ENCODE measurements at places on chromosomes 2 and 18.

DNA sequence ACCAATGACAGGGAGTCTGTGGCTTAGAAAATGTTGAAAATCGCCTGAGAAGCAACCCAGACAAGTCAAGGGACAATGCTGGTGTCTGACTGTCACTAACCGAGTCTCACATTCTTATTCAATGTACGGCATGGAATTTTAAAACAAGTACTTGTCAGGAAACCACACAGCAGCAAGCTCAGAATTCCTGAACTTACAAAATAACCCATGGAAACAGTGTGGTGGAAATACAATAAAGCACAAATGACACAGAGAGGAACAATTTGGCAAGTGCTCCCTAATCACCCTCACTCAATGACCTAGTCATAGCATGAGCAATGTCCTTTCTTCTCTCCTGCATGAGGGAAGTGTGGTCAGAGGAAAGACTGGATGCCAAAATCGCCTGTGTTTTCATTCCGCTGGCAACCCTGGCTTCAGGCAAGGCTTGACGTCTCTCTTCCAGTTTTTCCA lies 154.0 kb downstream of the SATB2 start:
- no peak overlapping the region for H3K4me3 ChIP-seq
- no peaks in the 10 kb centered on the region for H3K36me3 ChIP-seq
- H3K4me1 ChIP-seq, result no peaks in the 10 kb centered on the region
- H3K27ac ChIP-seq, result no peak overlapping the region

DNA sequence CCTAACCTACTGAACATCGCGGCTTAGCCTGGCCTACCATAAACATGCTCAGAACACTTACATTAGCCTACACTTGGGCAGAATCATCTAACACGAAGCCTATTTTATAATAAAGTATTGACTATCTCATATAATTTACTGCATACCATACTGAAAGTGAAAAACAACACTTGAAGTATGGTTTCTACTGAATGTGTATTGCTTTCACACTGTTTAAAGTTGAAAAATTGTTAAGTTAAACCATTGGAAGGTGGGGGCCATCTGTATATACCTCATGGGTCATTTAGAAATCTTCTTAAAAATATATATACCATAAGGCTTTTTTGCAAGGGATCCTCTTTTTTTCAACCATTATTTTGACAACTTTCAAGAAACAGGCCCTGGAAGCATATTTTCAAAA lies 16.5 kb downstream of the RNF149 start:
- DNase-seq, result no peak
- H3K4me1 ChIP-seq, result peaks cover 38% of the 10 kb centered on the region
- H3K36me3 ChIP-seq, result peaks cover 77% of the 10 kb centered on the region
- H3K27ac ChIP-seq, result no peak overlapping the region
- no peak overlapping the region for H3K4me3 ChIP-seq

GRCh38 chr2:72695676-72696075 lies 130.2 kb downstream of the EXOC6B start:
- H3K36me3 ChIP-seq, result peaks cover 3% of the 10 kb centered on the region
- no peak for DNase-seq

DNA sequence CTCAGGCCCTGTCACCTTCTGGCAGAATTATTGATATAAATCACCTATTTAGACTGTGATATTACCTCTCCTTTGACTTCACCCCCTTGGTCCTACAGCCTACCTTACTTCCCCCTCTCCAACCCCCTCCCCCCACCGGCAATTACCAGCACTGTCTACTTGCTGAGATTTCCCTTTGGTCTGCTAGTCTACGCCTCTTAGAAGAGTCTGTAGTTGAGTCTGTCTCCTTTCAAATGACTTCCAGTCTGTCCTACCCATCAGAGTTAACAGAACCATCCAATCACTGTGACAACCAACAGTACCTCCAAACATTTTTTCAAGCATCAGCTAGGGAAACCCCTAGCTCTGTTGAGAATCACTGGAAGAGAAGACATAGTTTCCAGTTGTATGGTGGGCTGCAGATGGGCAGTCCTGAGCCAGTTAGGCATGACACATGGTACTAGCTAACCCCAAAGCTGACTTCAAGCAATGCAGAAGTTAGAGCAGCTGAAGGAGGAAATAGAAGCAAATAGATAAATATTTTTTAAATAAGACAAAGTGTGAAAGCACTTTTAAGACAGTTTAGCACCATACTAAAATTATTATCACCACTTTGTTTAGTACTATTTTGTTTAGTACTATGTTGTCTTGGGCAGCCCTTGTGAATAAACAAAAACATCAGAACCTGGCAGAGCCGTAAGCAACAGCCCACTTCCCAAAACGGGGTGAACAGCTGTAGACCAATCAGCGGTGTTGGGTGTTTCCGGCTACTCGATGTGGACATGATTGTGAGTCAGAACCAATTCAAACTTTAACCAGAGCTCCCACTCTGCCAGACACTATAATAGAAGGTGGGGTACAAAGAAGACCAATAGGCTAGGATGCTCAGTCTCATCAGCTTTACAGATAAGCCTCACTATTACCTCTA lies 2.7 kb upstream of the ASNSD1 start:
- no peak overlapping the region for H3K4me3 ChIP-seq
- H3K36me3 ChIP-seq, result no peaks in the 10 kb centered on the region
- H3K4me1 ChIP-seq, result peaks cover 20% of the 10 kb centered on the region
- H3K27ac ChIP-seq, result peak overlapping the region; percentile 18

GRCh38 chr2:231715988-231716616 lies 7.8 kb downstream of the PTMA start:
- peaks cover 23% of the 10 kb centered on the region for H3K4me1 ChIP-seq
- H3K27ac ChIP-seq, result no peak overlapping the region
- DNase-seq, result no peak
- peaks cover 20% of the 10 kb centered on the region for H3K36me3 ChIP-seq

- no peaks in the 10 kb centered on the region for H3K36me3 ChIP-seq
- no peak overlapping the region for H3K27ac ChIP-seq
- peak; percentile 56 for DNase-seq
- peak overlapping the region; percentile 28 for H3K4me3 ChIP-seq
- peaks cover 43% of the 10 kb centered on the region for H3K27me3 ChIP-seq
These were observed 30.0 kb downstream of the THNSL2 start for GRCh38 chr2:88199912-88200682.

- no peak for DNase-seq
- H3K27ac ChIP-seq, result no peak overlapping the region
- H3K4me3 ChIP-seq, result no peak overlapping the region
- H3K4me1 ChIP-seq, result peaks cover 3% of the 10 kb centered on the region
- H3K36me3 ChIP-seq, result no peaks in the 10 kb centered on the region
These were observed 78.2 kb downstream of the ZEB2 start for GRCh38 chr2:144441711-144442141.

DNA sequence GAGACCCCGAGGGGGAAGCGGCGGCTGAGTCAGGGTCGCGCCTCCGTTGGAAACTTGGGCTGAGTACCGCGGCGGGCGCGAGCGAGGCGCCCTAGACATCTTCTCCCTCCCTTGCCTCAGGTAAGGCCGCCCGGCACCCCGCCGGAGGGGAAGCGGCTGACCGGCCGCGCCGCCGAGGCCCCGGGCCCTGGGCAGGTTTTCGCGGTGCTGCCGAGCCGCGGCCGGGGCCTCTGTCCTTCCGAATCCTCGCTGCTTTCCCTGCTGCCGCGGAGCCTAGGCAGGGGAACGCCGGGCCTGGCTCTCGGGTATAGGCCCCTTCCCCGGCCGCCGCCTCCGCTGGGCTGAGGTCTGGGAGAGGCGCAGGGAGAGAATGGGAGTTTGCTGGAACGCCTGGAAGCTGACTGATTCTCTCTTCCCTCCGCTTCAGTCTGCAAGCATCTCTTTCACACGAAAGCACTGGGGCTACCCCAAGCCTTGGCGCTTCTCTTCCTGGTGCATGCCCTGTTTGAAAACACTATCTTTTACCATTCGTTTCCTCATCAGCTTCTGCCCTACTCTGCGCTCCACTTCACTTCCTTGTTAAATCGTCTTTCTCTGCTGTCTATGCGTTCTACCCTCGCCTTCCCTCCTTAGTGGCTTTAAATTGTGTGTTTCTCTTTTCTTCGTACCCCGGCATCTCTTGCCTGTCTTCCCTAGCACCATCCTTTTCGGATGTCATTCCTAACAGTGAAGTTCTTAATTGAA lies 652 bp downstream of the PPM1B start:
- peak; percentile 79 for DNase-seq
- H3K36me3 ChIP-seq, result no peaks in the 10 kb centered on the region
- peak overlapping the region; percentile 99 for H3K27ac ChIP-seq
- H3K4me1 ChIP-seq, result peaks cover 11% of the 10 kb centered on the region

DNA sequence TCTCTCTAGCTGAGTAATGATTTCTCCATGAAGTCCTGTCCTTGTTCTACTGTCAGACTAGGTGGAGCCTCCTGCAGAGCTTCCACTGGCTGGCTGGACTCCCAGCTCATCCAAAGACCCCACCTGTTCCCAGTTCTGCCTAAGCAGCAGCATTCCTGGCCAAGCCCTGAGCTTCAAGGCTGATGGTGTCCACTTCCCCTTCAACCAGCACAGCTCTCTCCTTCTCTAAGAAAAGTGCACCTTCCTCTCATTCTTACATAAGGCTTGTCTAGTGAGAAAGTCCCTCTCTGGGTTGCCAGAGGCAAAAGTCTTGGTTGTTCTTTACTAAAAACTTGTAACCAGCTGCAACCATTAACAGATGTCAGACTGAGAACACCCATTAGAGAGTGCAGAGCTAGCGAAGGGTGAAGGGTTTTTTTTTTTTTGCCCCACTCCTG lies 58.9 kb downstream of the CXCR4 start:
- H3K4me3 ChIP-seq, result no peak overlapping the region
- no peak overlapping the region for H3K27ac ChIP-seq

DNA sequence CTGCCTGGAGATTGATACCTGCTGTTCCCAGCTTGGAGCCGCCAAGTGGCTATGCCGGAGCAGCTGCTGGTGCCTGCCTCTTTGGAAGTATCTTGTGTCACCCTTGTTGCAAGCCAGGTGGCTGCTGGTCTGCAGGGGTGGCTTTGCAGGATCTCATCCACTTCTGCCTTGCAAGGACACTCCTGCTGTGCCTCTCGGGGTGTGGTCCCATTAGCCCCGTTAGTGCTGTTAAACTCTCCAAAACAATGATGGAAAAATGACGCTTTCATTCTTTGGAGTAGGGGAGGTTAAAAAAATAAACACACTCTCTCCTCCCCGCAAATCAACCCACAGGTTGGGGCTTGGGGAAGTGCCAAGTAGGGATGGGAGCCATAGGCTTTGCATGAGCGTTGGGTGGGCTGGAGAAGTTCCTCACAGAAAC lies 352.8 kb downstream of the RNF144A start:
- no peak for DNase-seq
- H3K4me1 ChIP-seq, result no peaks in the 10 kb centered on the region
- no peak overlapping the region for H3K27ac ChIP-seq
- peaks cover 23% of the 10 kb centered on the region for H3K27me3 ChIP-seq
- H3K36me3 ChIP-seq, result no peaks in the 10 kb centered on the region
- H3K4me3 ChIP-seq, result no peak overlapping the region

- H3K4me3 ChIP-seq, result no peak overlapping the region
- no peaks in the 10 kb centered on the region for H3K27me3 ChIP-seq
- no peak overlapping the region for H3K27ac ChIP-seq
These were observed 69.6 kb upstream of the GYPC start for GRCh38 chr2:126586317-126586716.

DNA sequence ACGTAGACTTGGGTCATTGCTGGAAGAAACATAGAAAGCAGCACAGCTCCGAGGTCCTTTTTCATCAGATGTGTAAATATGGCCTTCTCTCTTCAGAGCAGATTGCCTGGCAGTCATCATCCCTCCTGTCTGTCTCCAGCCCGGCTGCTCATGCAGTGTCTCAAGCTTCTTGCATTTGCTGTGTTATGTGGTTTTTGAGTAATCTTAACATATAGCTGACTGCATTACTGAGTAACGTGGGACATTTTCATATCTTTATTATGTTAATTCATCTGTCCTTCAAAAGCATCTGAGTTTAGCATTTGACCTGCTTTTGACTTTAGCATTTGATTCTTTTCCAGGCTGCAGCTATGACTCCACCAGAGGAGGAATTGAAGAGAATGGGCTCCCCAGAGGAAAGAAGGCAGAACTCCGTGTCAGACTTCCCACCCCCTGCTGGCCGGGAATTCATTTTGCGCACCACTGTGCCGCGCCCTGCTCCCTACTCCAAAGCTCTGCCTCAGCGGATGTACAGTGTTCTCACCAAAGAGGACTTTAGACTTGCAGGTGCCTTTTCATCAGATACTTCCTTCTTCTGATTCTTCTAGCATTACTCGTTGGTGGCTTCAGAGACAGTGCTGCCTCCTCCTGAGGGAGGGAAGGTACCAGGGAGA lies 116.2 kb downstream of the RAB3GAP1 start:
- DNase-seq, result no peak
- no peak overlapping the region for H3K4me3 ChIP-seq
- no peak overlapping the region for H3K27ac ChIP-seq
- no peaks in the 10 kb centered on the region for H3K4me1 ChIP-seq
- peaks cover 100% of the 10 kb centered on the region for H3K36me3 ChIP-seq
- H3K27me3 ChIP-seq, result no peaks in the 10 kb centered on the region

- no peak overlapping the region for H3K4me3 ChIP-seq
- H3K4me1 ChIP-seq, result peaks cover 12% of the 10 kb centered on the region
- DNase-seq, result no peak
- H3K36me3 ChIP-seq, result no peaks in the 10 kb centered on the region
- H3K27ac ChIP-seq, result no peak overlapping the region
- no peaks in the 10 kb centered on the region for H3K27me3 ChIP-seq
These were observed 317.6 kb downstream of the PRKCE start for GRCh38 chr2:45968946-45969584.

DNA sequence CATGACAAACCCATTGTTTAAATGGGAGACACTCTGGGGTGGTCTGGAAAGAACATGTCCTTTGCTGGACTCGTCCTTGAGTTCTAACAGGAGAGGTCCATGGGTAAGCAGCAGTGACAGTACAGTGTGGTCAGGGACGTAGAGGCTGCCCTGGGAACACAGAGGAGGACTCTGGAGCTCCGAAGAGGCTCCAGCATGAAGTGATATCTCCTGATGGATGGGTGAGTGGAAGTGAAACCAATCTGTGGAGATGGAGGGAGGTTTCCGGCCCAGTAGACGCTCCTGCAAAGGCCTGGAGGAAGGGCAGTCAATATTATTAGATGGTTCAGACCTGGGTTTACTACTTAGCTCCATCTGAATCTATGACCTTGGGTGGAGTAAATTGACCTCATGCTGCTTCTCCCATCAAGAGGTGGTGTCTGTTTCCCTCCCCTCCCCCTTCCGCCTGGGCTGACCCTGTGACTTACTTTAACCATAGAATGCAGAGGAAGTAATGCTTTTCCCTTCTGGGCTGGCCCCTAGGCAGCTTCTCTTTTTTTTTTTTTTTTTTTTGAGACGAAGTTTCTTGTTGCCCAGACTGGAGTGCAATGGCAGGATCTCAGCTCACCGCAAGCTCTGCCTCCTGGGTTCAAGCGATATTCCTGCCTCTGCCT lies 2.3 kb upstream of the TFCP2L1 start:
- DNase-seq, result no peak
- no peak overlapping the region for H3K4me3 ChIP-seq
- H3K27me3 ChIP-seq, result peaks cover 37% of the 10 kb centered on the region
- no peaks in the 10 kb centered on the region for H3K36me3 ChIP-seq

DNA sequence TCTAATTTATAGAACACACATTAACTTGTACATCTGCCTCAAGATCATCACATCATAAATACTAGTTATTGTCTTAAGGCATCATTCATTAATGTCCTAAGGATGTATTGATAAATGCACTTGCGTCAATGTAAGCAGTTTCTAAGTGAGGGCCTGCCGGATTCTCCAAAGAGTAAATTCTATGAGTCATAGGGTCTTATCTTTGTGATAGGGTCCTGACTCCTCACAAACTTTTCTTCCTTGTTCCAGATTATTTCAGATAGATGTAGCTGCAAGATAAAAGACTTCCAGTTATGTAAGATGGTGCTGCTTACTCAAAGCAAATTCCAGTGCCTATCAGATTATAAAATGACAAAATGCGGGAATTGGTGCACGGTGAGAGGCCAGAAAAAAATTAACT lies 315.0 kb upstream of the SLC39A10 start:
- no peak overlapping the region for H3K27ac ChIP-seq
- H3K4me3 ChIP-seq, result no peak overlapping the region

Measured in stomach (tissue), 19 donors.